Erythroblast (primary cell): ENCODE measurements at places on chromosomes 1 and 21.
A peak's percentile ranks its signal among the peaks of the same experiment; 100 is the strongest.

DNA sequence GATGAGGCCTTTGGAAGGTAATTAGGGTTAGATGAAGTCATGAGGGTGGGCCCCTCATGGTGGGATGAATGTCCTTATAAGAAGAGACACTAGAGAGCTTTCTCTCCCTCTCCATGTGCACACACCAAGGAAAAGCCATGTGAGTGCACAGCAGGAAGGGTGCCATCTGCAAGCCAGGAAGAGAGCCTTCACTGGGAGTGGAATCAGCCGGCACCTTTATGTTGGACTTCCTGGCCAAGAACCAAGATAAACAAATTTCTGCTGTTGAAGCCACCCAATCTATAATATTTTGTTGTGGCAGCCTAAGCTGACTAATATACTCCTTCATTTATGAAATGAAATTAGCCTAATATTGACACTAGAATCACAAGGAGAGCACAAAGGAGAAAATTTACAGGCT is 38.2 kb upstream of the PKP1 start:
- no peak for DNase-seq

- no peak for DNase-seq
These were observed 127.3 kb upstream of the POU3F1 start for GRCh38 chr1:38173848-38174247.

GRCh38 chr1:22313321-22313720 is 138.3 kb upstream of the ZBTB40 start:
- DNase-seq = no peak

DNA sequence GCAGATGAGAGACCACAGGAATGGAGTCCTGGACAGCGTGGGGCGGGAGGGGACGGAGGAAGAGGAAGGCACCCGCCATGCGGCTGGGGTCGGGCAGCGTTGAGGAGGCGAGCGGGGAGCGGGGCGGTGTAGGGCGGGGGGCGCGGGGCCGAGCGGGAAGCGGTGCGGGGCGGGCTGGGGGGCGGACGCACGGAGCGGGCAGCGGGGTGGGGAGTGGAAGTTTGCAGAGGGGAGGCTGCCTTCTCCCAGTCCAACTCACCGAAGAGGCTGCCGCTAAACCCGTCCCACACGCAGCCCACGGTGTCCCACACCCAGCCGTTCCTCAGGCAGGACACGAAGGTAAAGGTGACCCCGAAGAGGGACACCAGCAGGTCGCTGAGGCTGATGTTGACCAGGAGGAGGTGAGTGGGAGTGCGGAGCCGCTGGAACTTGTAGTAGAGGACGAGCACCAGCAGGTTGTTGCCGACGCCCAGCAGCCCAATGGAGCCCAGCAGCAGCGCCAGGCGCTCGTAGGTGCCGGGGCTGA is 483 bp downstream of the CHML start:
- DNase-seq = peak; percentile 78

- DNase-seq = no peak
These were observed 56.7 kb upstream of the GFI1 start for GRCh38 chr1:92543131-92544055.
